ENCODE measurements at places on chromosomes 4 and X.

- no peak for DNase-seq
These were observed 1470.4 kb downstream of the ADGRL3 start for GRCh38 chr4:62670514-62670913.

GRCh38 chrX:113370006-113370405 lies 529.4 kb upstream of the AMOT start:
- no peak for DNase-seq

- DNase-seq, result no peak
These were observed 1103.1 kb upstream of the TENM3 start for GRCh38 chr4:181140037-181140603.

- DNase-seq, result no peak
These were observed 89.9 kb downstream of the GPC4 start for GRCh38 chrX:133325422-133325821.

DNA sequence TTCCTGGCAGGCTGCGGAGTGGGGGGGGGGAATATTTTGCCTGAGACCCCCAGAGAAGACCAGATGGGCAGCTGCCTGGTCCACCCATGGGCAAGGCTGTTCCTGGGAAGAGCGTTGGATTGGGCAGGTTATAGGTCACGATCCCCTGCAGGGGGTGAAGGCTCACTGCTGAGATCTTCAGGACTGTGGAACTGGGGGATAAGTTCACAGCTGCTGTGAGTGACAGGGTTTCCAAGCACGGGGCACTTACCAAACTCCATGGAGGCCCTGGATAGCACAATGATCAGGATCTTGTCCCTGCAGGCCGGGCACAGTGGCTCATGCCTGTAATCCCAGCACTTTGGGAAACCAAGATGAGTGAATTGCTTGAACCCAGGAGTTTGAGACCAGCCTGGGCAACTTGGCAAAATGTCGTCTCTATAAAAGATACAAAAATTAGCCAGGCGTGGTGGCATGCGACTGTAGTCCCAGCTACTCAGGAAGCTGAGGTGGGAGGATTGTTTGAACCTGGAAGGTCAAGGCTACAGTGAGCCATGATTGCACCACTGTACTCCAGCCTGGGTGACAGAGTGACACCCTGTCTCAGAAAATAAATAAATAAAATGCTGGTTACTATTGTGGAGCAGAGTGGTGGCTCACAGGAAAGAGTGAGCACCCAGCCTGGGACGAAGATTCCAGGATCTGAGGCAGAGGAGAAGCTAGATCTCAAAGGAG lies 68.0 kb upstream of the HELT start:
- no peak for DNase-seq

DNA sequence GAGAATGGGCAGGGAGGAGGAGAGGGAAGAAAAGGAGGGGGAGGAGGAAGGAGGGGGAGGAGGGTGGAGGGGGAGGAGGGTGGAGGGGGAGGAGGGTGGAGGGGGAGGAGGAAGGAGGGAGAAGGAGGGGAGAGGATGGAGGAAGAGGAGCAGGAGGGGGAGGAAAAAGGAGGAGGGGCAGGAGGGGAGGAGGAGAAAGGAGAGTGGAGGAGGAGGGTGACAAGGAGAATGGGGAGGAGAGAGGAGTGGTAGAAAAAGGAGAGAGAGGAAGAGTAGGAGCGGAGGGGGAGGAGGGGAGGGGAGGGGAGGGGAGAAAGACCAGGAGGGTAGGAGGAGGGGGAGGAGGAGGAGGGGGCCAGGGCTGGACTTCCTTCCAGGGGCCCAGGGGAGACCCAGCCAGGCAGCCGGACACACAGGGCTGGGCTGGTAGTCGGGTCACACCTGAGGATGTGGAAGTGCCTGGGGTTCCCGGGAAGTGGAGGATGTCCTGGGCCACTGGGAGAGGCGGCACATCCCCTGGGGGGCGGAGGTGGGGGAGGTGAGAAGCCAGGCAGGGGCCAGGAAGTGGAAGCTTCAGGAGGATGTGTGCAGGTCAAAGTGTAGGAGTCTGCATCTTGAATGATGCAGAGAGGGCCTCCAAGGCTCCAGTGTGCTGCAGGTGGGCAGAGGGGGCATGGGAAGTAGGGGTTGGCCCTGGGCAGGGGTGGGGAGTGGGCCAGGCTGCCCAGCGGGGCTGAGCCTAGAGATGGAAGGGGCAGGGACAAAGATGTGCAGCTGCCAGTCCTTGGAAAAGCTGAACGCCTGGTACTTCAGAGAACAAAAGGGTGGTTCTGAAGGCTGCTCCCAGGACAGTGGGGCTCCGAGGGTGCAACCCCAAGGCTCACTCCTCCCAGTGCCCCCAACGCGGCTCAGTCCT lies 18.8 kb downstream of the IL3RA start:
- no peak for DNase-seq

GRCh38 chr4:164572877-164573279 lies 181.1 kb upstream of the SMIM31 start:
- no peak for DNase-seq

DNA sequence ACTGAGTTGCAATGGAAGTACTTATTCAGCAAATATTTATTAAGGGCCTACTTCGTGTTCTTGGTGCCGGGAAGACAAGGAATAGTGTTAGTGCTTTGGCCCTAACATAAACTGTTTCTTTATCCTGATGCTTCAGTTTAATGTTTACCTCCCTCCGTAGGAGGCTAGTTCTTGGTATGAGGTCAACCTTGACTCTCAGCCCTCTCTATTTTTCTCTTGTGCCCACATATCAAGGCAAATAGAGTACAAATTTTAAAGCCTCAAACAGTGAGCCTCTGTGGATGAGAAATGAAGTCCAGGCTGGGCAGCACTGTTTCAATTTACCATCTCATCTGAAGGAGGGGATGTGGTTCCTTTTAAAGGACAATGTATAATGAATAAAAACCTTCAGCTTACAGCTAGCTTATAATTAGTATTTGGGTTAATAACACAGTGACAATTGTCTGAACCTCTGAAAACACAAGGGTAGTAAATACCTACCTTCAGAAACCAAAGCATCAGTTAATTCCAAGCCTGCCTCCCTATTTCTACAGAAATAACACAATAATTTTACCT lies 68.5 kb downstream of the SH3RF1 start:
- no peak for DNase-seq

- DNase-seq, result no peak
These were observed 768.4 kb downstream of the PCDH18 start for GRCh38 chr4:136763919-136764318.

GRCh38 chrX:22975786-22976185 lies 24.0 kb upstream of the DDX53 start:
- no peak for DNase-seq

DNA sequence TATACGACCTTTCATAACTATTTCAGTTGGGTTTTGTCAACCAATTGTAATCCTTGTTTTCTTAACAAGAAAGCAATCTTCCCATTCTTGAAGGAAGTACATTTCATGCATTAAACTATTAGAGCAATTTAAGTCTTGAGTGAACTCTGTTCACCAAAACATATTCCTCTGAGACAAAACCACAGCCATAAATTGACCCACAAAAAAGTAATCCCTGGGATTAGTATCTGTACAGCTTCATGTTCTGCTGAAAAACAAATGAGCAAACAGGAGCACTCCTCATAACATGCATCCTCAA lies 207.0 kb upstream of the PDE5A start:
- no peak for DNase-seq

DNA sequence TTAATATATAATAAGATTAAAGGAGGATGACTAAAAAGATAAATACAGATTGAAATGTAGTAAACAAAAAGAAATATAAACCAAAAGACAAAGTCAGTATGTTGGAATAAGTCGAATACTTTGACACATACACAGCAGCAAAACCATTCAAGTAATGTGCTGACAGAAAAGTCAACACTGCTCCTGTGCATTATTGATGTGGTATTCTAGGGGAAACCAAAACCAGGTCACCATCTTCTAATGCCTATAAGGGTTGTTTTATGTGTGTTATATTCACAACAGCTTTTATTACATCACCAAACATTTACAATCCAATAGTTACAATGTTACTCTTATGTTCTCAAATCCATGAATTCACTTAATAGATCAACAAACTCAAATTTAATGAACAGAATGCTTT lies 111.8 kb upstream of the DKK2 start:
- no peak for DNase-seq

GRCh38 chr4:141646969-141647368 lies 10.6 kb downstream of the IL15 start:
- no peak for DNase-seq

GRCh38 chr4:98625920-98626319 lies 32.5 kb downstream of the TSPAN5 start:
- no peak for DNase-seq

- no peak for DNase-seq
These were observed 92.0 kb downstream of the PDGFRA start for GRCh38 chr4:54320826-54321685.

DNA sequence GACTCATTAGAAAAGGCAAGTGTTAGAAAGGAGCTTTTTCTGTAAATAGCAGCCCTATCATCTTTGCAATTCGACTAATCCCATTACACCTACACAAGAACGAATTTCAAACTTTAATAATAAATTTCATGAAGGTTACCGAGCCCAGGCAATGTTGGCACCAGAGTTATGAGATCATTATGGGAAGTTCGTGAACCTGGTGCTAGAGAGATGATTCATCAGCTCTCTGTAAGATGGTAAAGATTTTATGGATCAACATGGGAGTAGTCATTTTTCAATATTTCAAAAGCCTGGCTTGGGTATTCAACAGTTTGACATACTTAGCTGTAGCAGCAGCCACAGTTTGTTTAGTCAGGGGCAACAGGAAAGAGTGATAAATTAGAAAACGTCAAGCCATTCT lies 35.8 kb downstream of the AMELX start:
- DNase-seq, result no peak

- DNase-seq, result no peak
These were observed 270.0 kb downstream of the ARHGAP24 start for GRCh38 chr4:85744950-85745349.

DNA sequence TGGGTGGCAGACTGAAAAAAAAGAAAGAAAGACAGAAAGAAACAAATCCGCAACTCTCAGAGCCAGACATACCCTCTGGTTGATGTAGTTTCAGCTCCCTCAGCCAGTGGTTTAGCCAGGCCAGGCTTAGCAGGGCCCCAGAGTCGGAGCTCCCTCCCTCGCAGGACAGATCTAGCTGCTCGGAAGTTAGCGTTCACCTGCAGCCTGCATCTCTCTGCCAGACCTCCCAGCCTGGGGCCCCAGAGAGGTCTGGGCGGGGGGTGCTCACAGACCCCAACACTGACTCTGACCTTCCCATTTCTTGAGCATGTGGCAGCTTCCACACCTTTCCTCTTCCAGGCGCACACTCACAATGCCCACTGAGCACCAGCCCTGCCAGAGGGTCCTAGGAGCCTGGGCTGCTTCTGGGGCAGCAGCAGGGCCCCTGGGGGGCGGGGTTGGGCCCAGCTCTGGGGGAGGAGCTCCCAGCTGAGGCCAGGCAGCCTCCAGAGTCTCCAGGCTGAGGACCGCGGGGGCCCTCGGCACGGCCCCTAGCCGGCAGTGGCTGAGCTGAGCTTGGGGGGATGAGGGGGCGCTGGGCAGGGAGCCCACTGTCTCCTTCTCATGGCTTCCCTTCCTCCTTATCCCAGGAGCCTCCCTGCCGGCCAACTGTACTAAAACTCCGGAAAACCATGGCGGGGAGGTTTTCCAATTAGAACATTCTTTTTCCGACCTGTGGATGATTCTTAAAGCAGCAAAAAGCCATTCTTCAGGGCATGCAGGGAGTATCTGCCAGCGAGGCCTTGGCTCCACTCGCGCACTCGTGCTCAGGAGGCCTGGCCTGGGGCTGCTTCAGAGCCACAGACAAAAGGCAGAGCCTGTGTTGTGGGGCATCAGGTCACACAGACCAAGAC lies 4.6 kb upstream of the ZNF185 start:
- DNase-seq, result no peak

DNA sequence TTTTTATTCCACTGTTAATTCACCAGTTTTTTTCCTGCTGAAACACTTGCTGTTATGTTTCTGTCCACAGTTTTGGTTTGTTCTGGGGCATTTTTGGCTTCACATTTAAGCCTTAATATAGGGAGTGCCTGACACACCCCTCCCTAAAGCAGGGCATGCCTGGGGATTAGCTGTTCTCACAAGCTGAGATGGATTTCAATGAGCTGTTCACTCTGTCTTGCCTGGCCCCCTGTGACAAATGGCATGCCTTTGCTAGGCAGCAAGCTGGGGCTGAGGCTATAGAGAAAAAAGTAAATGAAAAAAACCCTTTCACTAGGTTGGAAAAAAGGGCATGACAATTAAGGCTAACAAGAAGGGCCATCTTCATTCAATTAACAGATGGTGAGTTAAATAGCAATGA lies 22.4 kb downstream of the LPAR4 start:
- DNase-seq, result no peak

All from Kasumi-1 (cell line).